ENCODE measurements at places on chromosomes 5 and 9. TPM values are rescaled to one million over a fixed set of nuclear protein-coding genes. Genes with fewer than 3 reads are reported as not detected.

- no peaks in the 10 kb centered on the region for H3K4me1 ChIP-seq
- H3K36me3 ChIP-seq = no peaks in the 10 kb centered on the region
- no peak for DNase-seq
Observed at GRCh38 chr9:91741522-91741921, 208.5 kb downstream of the ROR2 start.

The SURF6 gene
- 14.0 TPM for total RNA-seq

GRCh38 chr9:134205672-134206310 lies 41.4 kb upstream of the RNU6ATAC start:
- H3K36me3 ChIP-seq = no peaks in the 10 kb centered on the region
- no peak overlapping the region for H3K27ac ChIP-seq
- H3K4me3 ChIP-seq = no peak overlapping the region
- DNase-seq = no peak
- H3K4me1 ChIP-seq = no peaks in the 10 kb centered on the region

GRCh38 chr5:62473209-62473608 lies 60.6 kb downstream of the IPO11 start:
- peak overlapping the region; percentile 87 for H3K27ac ChIP-seq
- no peak for DNase-seq
- no peaks in the 10 kb centered on the region for H3K36me3 ChIP-seq
- H3K4me3 ChIP-seq = no peak overlapping the region
- H3K27me3 ChIP-seq = no peaks in the 10 kb centered on the region

DNA sequence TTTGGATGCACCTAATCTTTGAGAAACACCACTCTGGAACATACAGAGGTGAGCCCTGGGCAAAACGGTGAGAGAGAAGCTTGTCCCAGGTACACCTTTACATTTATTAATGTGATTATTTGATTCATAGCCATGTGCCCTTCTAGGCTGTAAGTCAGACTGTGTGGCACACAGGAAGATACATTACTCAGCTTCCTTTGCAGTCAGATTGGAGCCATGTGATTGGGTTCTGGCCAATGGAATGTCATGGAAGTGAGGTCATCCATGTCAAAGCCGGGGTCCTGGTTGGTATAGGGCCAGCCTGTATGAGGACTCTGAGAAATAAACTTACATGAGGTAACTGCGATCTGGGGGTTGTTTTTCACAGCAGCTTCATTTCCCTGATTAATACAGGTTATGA lies 106.8 kb upstream of the CD180 start:
- peaks cover 17% of the 10 kb centered on the region for H3K27me3 ChIP-seq
- H3K4me1 ChIP-seq = peaks cover 27% of the 10 kb centered on the region
- H3K4me3 ChIP-seq = no peak overlapping the region
- no peak for DNase-seq

- no peaks in the 10 kb centered on the region for H3K4me1 ChIP-seq
- H3K27me3 ChIP-seq = no peaks in the 10 kb centered on the region
- H3K27ac ChIP-seq = no peak overlapping the region
- no peak overlapping the region for H3K4me3 ChIP-seq
- no peak for DNase-seq
Observed at GRCh38 chr5:161286066-161286655, 260.4 kb downstream of the GABRB2 start.

- peaks cover 1% of the 10 kb centered on the region for H3K4me1 ChIP-seq
- no peaks in the 10 kb centered on the region for H3K27me3 ChIP-seq
- H3K4me3 ChIP-seq = no peak overlapping the region
- H3K36me3 ChIP-seq = peaks cover 2% of the 10 kb centered on the region
Observed at GRCh38 chr5:89330140-89330539, 447.2 kb upstream of the MEF2C start.

The ZDHHC11 gene
- 28.3 TPM for total RNA-seq

DNA sequence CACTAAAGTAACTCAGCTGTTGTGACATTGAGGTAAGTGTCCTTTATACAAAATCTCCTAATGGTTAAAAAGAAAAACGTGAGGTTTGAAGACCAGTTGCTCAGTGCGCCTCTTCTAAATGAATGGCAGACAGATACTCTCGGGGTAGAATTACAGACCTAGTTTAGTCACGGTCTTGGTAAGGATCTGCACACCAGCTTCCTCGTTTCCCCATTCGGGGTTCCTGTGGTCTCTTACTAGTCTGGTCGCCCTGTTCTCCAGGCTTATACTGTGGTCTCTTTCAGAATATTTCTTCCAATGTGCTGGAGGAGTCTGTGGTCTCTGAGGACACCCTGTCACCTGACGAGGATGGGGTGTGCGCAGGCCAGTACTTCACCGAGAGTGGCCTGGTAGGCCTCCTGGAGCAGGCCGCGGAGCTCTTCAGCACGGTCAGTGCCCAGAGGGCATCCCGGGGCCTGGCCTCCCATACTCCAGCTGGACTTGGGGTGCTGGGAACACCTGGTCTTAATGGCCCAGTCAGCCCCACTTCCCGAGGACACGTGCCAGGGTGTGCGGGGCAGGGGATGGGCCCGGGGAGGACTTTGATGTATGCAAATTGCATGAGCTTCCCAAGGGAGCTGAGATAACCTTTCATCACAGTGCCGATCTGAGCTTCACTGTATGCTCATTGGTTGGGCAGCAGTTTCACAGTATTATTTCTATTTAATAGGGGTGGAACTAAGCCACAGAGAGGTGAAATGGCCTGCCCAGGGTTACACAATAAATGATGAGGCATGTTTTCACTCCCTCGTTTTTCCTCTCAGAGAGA lies 224.5 kb downstream of the DOCK8 start:
- peaks cover 13% of the 10 kb centered on the region for H3K36me3 ChIP-seq
- H3K4me1 ChIP-seq = no peaks in the 10 kb centered on the region
- no peak for DNase-seq
- no peaks in the 10 kb centered on the region for H3K27me3 ChIP-seq
- no peak overlapping the region for H3K4me3 ChIP-seq

The RFX3 gene
- 20.1 TPM for total RNA-seq

GRCh38 chr9:111872886-111873285 lies 23.7 kb upstream of the UGCG start:
- no peak overlapping the region for H3K27ac ChIP-seq
- H3K27me3 ChIP-seq = peaks cover 9% of the 10 kb centered on the region
- no peak for DNase-seq
- H3K36me3 ChIP-seq = no peaks in the 10 kb centered on the region

DNA sequence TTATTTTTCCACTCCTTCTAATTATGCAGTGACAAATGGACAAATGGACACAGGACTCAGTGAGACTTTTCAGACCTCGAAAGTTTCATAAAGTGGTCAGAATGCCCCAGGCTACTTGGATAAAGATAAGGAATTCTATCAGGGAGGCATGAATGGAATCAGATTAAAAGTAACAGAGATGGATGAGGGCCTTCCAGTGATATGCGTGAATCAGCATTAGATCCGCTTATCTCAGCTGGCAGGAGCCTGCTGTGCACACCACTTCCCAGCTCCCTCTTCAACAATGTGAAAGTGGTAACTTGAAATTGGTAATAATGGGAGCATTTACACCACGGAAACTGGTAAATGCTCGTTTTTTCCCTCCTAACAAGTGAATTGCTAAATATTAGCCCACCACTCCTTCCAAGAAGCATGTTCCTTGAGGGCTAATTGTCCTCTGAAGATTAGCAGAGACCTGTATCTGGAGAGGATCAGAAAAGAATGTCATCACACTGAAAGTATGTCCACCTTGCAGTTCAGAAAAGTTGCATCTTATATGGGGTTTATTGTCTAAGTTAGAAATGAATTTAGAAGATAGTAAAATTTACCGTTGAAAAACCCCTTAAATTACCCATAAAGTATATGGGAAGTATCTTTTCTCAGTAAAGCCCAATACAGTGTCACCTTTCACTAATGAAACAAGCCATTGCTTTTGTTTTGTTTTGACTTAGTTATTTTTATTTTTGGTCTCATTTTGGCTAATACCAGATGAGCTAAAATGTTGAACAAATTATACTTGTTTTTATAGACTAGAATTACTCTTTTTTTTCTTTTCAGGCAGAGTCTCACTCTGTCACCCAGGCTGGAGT lies 125.3 kb downstream of the DPYSL3 start:
- H3K36me3 ChIP-seq = peaks cover 2% of the 10 kb centered on the region
- no peak for DNase-seq
- no peak overlapping the region for H3K27ac ChIP-seq
- H3K27me3 ChIP-seq = no peaks in the 10 kb centered on the region

Measured in activated T-cell treated with anti-CD3 and anti-CD28 coated beads, Interleukin-2, amount 50 U/mL, for 72 hours (primary cell).